Activated CD4-positive, alpha-beta memory T cell treated with anti-CD3 and anti-CD28 coated beads, Interleukin-2, amount 10 ng/mL, durations not matched to agents 7 days and 5 days (primary cell): ENCODE measurements at places on chromosomes 2 and 18. TPM values are rescaled to one million over a fixed set of nuclear protein-coding genes. Genes with fewer than 3 reads are reported as not detected.

Gene CXCR1
- total RNA-seq: 2.7 TPM

Gene NEMP2
- 19.1 TPM for total RNA-seq

Gene CNGA3
- not detected for total RNA-seq

Gene NOSTRIN
- not detected for total RNA-seq

Gene CYS1
- 0.71 TPM for total RNA-seq

Gene LRPPRC
- 62.0 TPM for total RNA-seq

Gene CDKL4
- total RNA-seq: 0.25 TPM

DNA sequence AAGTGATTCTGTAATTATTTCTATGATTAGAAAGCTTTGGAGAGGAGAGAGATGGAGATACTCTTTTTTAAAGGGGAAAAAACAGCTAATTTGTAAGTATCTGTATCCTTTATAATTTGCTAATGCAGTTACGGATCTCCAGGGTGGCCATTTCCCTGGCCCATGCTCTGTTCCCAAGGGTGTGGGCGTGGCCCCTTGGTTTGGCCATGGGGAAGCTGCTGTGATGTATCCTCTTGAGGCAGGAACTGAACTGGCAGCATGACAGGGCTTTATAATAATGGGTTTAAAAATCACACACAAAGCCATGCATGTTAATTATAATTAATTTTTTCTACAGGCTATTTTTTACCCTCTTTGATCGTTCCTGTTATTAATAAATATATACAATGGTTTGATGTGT lies 27.0 kb downstream of the TRAPPC12 start:
- H3K4me1 ChIP-seq: no peaks in the 10 kb centered on the region
- no peaks in the 10 kb centered on the region for H3K27me3 ChIP-seq
- peaks cover 22% of the 10 kb centered on the region for H3K36me3 ChIP-seq
- DNase-seq: no peak
- H3K4me3 ChIP-seq: no peak overlapping the region

DNA sequence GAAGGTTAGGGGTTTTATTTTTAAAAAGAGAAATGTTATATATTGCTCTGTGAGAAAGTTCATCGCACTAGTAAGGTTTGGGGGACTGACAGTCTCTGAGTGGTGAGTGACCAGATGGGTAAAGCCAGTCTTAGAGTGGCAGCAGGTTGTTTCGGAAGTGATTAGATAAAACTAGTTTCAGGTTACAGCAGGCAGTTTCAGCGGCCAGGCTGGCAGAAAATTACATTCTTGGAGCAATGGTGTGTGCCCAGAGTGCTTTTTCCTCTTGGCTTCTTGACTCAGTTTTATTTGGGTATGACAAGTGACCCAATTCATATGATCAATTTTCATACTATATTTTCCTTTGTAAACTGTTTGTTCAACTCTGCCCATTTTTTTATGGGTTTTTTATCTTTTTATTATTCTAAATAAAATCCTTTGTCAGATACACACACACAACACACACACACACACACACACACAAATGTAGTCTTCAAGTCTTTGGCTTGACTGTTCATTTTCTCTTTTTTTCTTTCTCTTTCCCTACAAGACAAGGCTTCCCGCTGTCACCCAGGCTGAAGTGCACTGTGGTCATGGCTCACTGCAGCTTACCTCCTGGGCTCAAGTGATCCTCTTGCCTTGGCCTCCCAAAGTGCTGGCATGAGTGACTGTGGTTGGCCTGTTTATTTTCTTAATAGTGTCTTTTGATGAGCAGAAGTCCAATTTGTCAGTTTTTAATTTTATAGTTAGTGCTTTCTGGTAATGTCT lies 30.9 kb downstream of the RALBP1 start:
- H3K4me1 ChIP-seq: no peaks in the 10 kb centered on the region
- no peak overlapping the region for H3K4me3 ChIP-seq
- peaks cover 27% of the 10 kb centered on the region for H3K36me3 ChIP-seq
- H3K27me3 ChIP-seq: no peaks in the 10 kb centered on the region

- H3K36me3 ChIP-seq: no peaks in the 10 kb centered on the region
- no peak overlapping the region for H3K27ac ChIP-seq
- H3K4me1 ChIP-seq: no peaks in the 10 kb centered on the region
- no peak overlapping the region for H3K4me3 ChIP-seq
- H3K27me3 ChIP-seq: peaks cover 10% of the 10 kb centered on the region
These were observed 76.1 kb upstream of the MAPRE2 start for GRCh38 chr18:34965108-34965507.

- no peak overlapping the region for H3K27ac ChIP-seq
- H3K4me3 ChIP-seq: no peak overlapping the region
- H3K4me1 ChIP-seq: no peaks in the 10 kb centered on the region
- no peaks in the 10 kb centered on the region for H3K27me3 ChIP-seq
- no peaks in the 10 kb centered on the region for H3K36me3 ChIP-seq
These were observed 260.5 kb downstream of the CCDC85A start for GRCh38 chr2:56444339-56444738.

DNA sequence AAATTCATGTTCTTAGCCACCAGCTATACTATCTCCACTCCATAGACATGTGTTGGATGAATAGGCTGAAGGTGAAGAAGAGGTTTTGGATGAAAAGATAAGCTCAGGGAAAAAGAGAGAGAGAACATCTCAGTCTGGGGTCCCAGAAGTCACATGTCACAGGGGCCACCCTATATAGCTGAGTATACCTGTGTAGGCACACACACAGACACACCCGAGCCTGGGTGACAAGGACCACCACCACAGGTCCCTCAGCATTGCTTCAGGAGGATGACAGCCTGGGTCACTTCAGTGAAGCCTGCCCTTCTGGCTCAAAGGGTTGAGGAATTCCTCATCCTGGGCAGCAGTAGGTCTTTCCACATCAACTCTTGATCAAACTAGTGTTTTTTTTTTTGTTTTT lies 56.2 kb downstream of the POLR1A start:
- peaks cover 57% of the 10 kb centered on the region for H3K36me3 ChIP-seq
- H3K4me1 ChIP-seq: no peaks in the 10 kb centered on the region
- no peak overlapping the region for H3K4me3 ChIP-seq
- no peaks in the 10 kb centered on the region for H3K27me3 ChIP-seq
- DNase-seq: peak; percentile 6
- H3K27ac ChIP-seq: no peak overlapping the region

DNA sequence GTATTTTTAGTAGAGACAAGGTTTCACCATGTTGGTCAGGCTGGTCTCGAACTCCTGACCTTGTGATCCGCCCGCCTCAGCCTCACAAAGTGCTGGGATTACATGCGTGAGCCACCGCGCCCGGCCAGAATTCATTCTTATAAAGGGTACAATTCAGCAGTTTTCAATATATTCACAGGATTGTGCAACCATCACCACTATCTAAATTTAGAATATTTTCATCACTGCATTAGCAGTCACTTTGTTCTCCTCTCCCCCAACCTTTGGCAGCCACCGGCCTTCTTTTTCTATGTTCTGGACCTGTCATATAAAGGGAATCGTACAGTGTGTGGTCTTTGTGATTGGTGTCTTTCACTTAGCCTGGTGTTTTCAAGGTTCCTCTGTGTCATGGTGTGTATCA lies 40.7 kb downstream of the TCF7L1 start:
- no peak for DNase-seq
- peaks cover 11% of the 10 kb centered on the region for H3K4me1 ChIP-seq
- peaks cover 7% of the 10 kb centered on the region for H3K27me3 ChIP-seq
- H3K27ac ChIP-seq: no peak overlapping the region
- H3K36me3 ChIP-seq: no peaks in the 10 kb centered on the region

- H3K36me3 ChIP-seq: no peaks in the 10 kb centered on the region
- no peak overlapping the region for H3K4me3 ChIP-seq
- no peaks in the 10 kb centered on the region for H3K4me1 ChIP-seq
- no peak overlapping the region for H3K27ac ChIP-seq
These were observed 873.3 kb downstream of the ERBB4 start for GRCh38 chr2:211665299-211665698.

GRCh38 chr18:11219571-11219970 lies 70.2 kb upstream of the PIEZO2 start:
- H3K4me1 ChIP-seq: no peaks in the 10 kb centered on the region
- no peak for DNase-seq
- no peaks in the 10 kb centered on the region for H3K36me3 ChIP-seq
- no peak overlapping the region for H3K4me3 ChIP-seq
- peaks cover 2% of the 10 kb centered on the region for H3K27me3 ChIP-seq

GRCh38 chr2:54845094-54845493 lies 121.6 kb downstream of the EML6 start:
- no peak overlapping the region for H3K4me3 ChIP-seq
- no peak for DNase-seq

- no peaks in the 10 kb centered on the region for H3K36me3 ChIP-seq
- no peak overlapping the region for H3K27ac ChIP-seq
- H3K4me1 ChIP-seq: no peaks in the 10 kb centered on the region
- H3K27me3 ChIP-seq: peaks cover 12% of the 10 kb centered on the region
- H3K4me3 ChIP-seq: no peak overlapping the region
These were observed 107.9 kb downstream of the TMEM163 start for GRCh38 chr2:134610871-134611270.

DNA sequence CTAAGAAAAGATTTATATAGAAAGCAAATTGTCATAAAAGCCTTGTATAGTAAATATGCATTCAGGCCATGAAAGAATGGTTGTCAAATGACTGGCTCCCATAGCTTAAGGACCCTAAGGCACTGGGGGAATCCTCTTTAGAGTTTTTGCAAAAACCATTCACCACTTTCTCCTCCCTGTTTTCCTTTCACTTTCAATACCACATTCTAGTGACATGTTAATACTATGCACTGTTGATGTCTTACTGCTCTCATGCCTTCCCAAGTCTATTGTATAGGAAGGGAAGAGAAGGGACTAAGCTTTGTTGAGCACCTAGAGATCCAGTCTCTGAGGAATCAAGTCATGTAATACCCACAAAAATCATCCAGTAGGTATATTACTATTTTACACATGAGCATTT lies 383.0 kb upstream of the LRRTM1 start:
- DNase-seq: no peak
- H3K27me3 ChIP-seq: no peaks in the 10 kb centered on the region
- no peak overlapping the region for H3K4me3 ChIP-seq
- no peaks in the 10 kb centered on the region for H3K4me1 ChIP-seq

DNA sequence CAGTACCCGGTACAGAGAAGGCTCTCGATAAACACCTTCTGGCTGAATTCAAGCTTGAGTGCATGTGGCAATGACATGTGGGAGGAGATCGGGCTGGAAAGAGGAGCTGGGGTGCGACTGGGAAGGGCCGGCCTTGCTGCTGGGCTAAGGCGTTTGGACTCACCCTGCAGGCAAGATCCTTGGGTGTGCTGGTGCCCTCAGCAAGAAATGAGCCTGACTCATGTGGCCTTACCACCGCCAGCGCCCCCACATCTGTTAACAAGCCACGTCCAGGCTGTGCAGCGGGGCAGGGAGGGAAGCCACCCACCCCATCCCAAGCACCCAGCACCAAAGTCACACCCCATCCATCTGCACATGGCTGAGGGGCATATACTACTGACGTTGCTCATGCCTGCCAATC lies 1.3 kb downstream of the HS1BP3 start:
- H3K4me1 ChIP-seq: peaks cover 30% of the 10 kb centered on the region
- peak overlapping the region; percentile 91 for H3K4me3 ChIP-seq
- peaks cover 4% of the 10 kb centered on the region for H3K36me3 ChIP-seq
- no peak for DNase-seq

GRCh38 chr2:112691881-112692281 lies 28.9 kb upstream of the NT5DC4 start:
- H3K27ac ChIP-seq: peak overlapping the region; percentile 90
- H3K27me3 ChIP-seq: no peaks in the 10 kb centered on the region

- no peaks in the 10 kb centered on the region for H3K36me3 ChIP-seq
- H3K4me1 ChIP-seq: no peaks in the 10 kb centered on the region
- no peak for DNase-seq
- H3K4me3 ChIP-seq: no peak overlapping the region
These were observed 1.7 kb downstream of the SYT4 start for GRCh38 chr18:43275546-43275945.

DNA sequence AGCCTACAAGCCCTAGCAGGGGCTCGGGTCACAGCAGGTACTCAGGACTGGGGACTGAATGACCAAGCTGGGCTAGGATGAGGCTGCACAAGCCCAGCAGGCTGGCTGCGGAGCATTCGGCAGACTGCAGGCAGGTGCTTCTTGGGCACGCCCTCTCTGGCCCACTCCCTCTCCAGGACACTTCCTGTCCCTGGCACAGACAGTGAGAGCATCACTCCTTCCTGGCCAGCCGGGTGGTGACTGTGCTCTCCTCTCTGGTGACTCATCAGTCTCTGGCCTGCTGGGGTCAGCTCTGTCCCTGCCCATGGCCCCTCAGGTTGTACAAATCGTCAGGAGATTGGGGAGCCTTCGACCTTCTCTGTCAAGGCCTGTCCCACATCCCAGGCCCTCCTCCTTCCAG lies 22.5 kb downstream of the C1QL2 start:
- H3K27ac ChIP-seq: no peak overlapping the region
- DNase-seq: no peak
- no peak overlapping the region for H3K4me3 ChIP-seq
- no peaks in the 10 kb centered on the region for H3K36me3 ChIP-seq
- no peaks in the 10 kb centered on the region for H3K27me3 ChIP-seq
- H3K4me1 ChIP-seq: no peaks in the 10 kb centered on the region

- H3K27ac ChIP-seq: no peak overlapping the region
- DNase-seq: peak; percentile 19
- no peaks in the 10 kb centered on the region for H3K36me3 ChIP-seq
These were observed 32.6 kb upstream of the E2F6 start for GRCh38 chr2:11498543-11499034.

DNA sequence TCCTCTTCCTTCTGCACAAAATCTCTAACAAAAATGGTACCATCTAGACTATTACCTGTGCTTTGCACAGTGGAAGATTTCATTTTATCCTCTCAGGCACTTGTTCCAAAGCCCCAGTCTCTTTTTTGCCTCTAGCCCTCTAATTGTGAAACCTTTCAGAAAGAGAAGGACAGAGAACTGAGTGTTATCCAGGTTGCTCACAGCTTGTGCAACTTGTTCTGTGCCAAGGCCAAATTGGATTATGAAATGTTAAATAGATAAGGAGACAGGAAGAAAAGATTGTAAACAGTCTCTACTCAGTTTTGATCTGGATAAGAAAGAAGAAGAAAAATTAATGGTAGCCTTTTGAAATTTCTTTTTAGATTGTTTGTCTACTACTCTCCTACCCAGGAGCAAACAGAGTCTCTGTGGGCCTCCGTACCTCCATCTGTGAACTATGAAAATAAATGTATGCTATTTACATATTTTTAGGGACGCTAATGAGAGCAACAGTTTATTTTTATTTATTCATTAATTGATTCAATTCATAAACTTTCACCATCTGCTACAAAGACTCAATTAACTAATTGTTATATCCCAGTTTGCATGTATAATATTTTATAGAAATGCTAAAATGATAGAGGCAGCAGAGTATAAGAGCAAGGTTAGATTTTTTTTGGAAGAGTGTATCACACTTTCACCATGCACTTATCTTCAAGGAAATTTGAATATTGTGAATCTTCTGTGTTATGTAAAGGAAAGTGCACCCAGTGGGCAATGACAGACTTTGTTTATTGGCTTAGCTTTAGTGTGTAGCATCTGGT lies 339.0 kb upstream of the ETAA1 start:
- no peak for DNase-seq
- no peaks in the 10 kb centered on the region for H3K36me3 ChIP-seq
- no peaks in the 10 kb centered on the region for H3K4me1 ChIP-seq
- H3K27ac ChIP-seq: no peak overlapping the region

GRCh38 chr2:16197504-16198147 lies 257.3 kb downstream of the MYCN start:
- no peak overlapping the region for H3K27ac ChIP-seq
- H3K27me3 ChIP-seq: no peaks in the 10 kb centered on the region
- DNase-seq: no peak
- H3K4me1 ChIP-seq: no peaks in the 10 kb centered on the region
- no peaks in the 10 kb centered on the region for H3K36me3 ChIP-seq

- no peak overlapping the region for H3K4me3 ChIP-seq
- no peak for DNase-seq
- H3K4me1 ChIP-seq: no peaks in the 10 kb centered on the region
- H3K27me3 ChIP-seq: no peaks in the 10 kb centered on the region
- no peaks in the 10 kb centered on the region for H3K36me3 ChIP-seq
- H3K27ac ChIP-seq: no peak overlapping the region
These were observed 217.8 kb downstream of the OSR1 start for GRCh38 chr2:19140463-19141208.

GRCh38 chr2:207770602-207771404 lies 1.1 kb upstream of the FZD5 start:
- DNase-seq: no peak
- no peaks in the 10 kb centered on the region for H3K36me3 ChIP-seq
- peaks cover 29% of the 10 kb centered on the region for H3K4me1 ChIP-seq
